Renal cortical epithelial cell (primary cell): ENCODE measurements at places on chromosomes 7 and 10. TPM values are rescaled to one million over a fixed set of nuclear protein-coding genes. Genes with fewer than 3 reads are reported as not detected.

KLLN gene
- total RNA-seq, result 1.1 TPM in 1 of 2 replicates, not detected in the other

DNA sequence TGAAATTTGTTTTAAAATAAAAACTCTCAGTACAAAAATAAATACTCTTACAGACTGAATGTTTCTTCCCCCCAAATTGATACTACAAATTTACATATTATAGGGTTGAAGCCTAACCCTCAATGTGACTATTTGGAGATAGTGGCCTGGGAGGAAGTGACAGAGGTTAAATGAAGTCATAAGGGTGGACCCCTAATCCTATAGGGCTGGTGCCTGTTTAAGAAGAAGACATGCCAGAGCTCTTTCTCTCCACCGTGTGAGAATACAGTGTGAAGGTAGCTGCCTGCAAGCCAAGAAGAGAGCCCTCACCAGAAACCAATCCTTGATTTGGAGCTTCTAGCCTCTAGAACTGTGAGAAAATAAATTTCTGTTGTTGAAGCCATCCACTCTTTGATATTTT, 67.6 kb downstream of the MCU start:
- DNase-seq, result no peak

PRKG1 gene
- 1.0 and 2.3 TPM in 2 replicates for total RNA-seq

- no peak for DNase-seq
These were observed 66.8 kb downstream of the ITGB1 start for GRCh38 chr10:32891261-32891660.

GRCh38 chr10:57992321-57993077, 275.2 kb downstream of the IPMK start:
- peak; percentile 96 for DNase-seq

- peak; percentile 57 for DNase-seq
These were observed 15.9 kb downstream of the TMEM176B start for GRCh38 chr7:150784120-150784736.

DNA sequence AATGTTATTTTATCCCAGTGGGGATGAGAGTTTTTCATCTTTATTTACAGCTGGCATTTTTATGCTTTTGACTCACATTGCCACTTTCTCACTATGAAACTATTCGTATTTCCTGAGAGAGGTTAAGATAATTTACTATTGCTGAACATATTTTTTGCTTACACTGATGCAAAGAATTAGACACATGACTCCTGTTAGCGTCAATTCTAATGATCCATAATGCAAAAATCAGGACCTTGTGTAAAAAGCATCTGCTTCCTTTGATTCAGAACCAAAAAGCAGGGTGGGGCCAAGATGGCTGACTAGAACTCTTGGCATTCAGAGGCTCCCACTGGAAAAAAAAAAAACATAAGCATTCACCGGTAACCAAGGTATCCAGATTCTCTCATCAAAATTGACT, 464.8 kb downstream of the SEMA3D start:
- no peak for DNase-seq

STK31 gene
- 0.25 and 0.69 TPM in 2 replicates for total RNA-seq

GRCh38 chr7:141342621-141343408, 208.4 kb upstream of the AGK start:
- DNase-seq, result peak; percentile 68

GRCh38 chr10:89867964-89868363, 166.6 kb downstream of the KIF20B start:
- DNase-seq, result peak; percentile 81

TWIST1 gene
- not detected in 2 replicates for total RNA-seq

DNA sequence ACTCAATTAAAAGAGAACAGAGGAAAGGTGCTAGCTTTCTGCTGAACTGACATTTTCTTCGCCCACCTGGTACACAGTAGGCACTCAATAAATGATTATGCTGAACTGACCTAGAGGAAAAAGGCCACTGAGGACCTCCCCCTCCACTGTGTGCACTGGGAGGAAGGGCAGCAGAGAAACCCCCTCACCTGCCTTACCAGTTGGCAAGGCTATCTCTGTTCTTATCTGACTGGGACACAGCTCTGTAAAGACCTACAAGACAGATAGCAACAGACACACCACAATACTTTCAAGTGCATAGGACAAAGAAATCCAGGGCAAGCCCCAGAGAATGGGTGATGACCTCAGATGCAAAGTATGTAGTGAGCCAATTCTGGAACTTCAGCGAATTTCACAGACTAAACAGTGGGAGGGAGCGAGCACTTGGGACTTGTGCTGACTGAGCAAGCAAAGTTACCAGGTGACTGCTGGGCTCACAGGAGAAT, 30.4 kb downstream of the PDLIM1 start:
- peak; percentile 90 for DNase-seq

PNLIPRP2 gene
- not detected in 2 replicates for total RNA-seq

TUBB8 gene
- not detected in 2 replicates for total RNA-seq

GRCh38 chr7:52053525-52053924, 736.9 kb upstream of the COBL start:
- DNase-seq, result no peak

PNLIPRP3 gene
- total RNA-seq, result not detected in 2 replicates

DNA sequence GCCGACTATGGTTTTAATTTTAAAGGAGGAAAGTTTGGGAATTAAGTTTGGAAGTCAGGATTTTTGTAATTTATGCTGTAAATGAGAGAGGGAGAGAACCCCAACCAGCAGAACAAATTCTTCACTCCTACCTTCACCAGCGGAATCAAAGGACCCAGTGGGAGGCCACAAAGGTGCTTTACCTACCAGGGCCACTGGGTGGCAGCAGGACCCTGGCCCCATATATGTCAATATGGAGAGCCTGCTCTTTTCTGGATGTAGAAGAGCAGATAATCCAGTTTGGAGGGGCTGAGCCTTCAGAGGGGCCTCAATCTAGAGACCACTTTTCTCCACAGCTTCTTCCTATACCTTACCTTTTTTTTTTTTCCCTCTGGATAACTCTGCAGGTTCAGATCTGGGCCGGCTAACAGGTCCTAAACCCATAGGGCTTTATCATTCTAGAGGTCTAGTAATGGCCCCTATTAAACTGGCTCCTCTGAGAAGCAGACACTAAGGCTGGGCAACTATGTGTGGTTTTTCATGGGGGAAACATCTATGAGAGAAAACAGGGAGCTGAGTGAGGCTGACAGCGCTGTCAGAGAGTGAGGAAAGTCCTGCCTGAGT, 8.5 kb upstream of the SCD start:
- DNase-seq, result peak; percentile 25

GRCh38 chr10:124477614-124478363, 16.2 kb downstream of the LHPP start:
- DNase-seq, result no peak

MYO3A gene
- total RNA-seq, result 0.35 and 0.65 TPM in 2 replicates

GRCh38 chr7:100380196-100380595, 6.9 kb downstream of the PILRA start:
- DNase-seq, result no peak

GRCh38 chr7:36277249-36277542, 112.5 kb upstream of the ANLN start:
- peak; percentile 77 for DNase-seq

DNA sequence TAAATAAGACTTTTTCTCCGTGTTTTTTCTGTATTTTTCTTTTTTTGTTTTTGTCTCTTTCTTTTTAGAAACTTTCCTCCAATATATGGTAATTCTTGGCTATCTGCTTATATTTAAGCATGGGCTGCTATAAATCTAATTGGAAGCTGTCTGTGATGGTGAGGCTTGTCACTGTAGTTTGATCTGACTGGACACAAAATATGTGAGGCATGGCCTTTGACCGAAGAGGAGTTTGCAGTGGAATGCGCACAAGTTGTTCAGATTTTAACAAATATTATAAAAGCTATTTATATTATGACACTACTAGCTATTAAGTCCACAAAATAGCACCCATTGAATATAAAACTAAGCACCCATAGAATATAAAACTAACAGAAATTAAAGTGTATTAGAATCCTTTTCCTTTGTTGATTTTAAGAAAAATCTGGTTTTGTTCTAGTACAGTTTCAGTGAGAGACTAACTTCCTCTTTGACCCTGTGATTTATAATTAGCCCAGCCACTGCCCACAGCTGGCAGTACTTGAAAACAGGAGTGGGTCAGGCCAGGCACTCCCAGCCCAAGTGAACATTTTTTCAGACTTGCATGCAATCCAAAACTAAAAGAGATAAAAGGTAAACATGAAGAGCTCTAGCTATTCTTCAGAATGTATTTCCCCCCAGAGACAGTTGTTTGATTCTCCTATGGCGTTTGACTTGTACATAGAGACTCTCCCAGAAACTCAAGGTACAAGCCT, 69.9 kb upstream of the FGL2 start:
- peak; percentile 69 for DNase-seq

DNA sequence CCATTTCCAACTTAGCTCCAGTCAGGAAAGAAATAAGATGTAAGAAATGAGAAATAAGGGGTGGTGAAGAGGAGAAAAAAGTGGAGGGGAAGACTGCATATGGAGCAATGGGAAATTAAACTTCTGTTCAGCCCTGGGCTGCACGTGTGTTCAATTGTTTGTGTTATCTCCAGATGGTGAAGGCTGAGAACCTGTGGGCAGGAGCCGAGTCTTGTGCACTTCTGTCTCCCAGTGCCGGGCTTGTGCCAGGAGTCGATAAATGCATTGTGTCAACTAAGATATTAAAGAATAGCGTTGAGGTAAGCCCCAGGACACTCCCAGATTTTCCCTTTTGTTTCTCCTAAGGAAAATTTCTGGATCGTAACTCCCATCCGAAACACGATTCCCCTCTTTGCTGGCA, 98.2 kb downstream of the PRLHR start:
- no peak for DNase-seq
